ENCODE measurements at places on chromosomes 6 and 20.

- DNase-seq = no peak
These were observed 213.9 kb downstream of the KCNQ5 start for GRCh38 chr6:72835749-72836148.

- DNase-seq = peak; percentile 7
These were observed 151.1 kb downstream of the TMEM242 start for GRCh38 chr6:157172231-157172701.

GRCh38 chr6:14016935-14017625, 92.3 kb downstream of the RNF182 start:
- DNase-seq = no peak

DNA sequence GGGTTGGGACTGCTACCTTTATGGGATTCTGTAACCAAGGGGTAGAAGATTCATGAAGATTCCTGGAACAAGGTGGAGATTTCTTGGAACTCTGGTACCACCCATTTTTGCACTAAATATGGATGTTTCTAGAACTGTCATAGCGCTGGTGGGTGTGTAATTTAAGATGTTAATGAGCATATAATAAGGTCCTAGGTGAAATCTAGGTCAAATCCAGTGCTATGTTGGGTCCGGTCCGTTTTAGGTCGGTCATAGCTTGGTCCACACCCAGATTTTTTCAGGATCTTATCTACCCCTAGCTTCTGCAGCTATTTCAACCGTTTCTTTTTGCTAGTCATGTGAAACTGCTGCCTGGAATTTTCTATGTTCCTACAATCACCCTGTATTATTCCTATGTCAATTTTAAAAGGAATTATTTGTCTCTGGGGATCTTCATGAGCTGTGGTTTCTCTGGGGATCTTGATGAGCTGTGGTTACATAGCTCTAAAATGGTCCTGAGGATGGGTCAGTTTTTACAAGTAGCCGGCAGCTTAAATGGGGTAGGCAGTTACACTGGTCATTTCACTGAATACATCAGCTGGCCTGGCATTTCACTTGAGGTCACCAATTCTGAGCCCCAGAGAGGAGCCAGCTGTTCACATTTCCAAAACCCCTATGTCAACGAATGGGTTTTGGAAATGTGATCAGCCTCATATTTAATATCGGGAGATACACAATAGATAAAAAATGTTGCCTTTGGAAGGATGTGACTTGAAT, 652.3 kb upstream of the FLRT3 start:
- no peak for DNase-seq

GRCh38 chr20:709991-710779, 34.6 kb upstream of the SCRT2 start:
- DNase-seq = no peak

- no peak for DNase-seq
These were observed 83.5 kb upstream of the CDH4 start for GRCh38 chr20:61168605-61169004.

DNA sequence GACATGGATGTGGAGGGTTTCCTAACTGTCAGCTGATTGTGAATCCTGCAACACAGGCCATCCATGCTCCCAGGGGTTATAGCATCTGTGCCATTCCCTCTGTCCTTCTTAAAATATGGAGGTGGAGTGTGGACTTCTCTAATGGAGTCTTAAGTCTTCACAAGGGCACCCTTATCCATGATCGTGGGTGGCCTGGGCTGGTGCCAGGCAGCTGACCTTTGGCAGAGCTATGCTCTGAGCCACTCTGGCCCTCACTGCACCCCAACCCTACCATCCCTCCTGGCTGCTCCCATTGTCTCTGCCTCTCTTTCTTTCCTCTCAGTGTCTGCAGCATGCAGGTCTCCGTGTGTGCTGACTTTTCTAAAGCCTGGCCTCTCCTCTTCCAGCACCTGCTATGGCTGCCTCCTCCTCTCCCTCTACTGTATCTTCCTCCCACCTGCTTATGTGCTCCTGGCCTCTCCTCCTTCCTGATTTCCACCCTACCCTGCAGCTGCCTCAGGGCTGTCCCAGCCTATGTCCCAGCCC, 11.2 kb upstream of the PCMTD2 start:
- no peak for DNase-seq

Data from NCI-H446 (cell line).